Mesenchymal stem cell (in vitro differentiated cells and primary cell): ENCODE measurements at places on chromosomes 16 and 17.

DNA sequence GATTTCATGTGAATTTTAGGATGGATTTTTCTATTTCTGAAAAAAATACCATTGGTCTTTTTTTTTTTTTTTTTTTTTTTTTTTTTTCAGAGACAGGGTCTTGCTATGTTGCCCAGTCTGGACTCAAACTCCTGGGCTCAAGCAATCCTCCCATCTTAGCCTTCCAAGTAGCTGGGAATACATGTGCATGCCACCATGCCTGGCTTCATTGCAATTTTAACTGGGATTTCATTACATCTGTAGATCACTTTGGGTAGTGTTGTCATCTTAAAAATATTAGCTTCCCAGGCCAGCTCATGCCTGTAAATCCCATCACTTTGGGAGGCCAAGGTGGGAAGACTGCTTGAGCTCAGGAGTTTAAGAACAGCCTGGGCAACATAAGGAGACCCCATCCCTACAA, 54.8 kb downstream of the TOM1L2 start:
- H3K4me3 ChIP-seq = no peak overlapping the region
- H3K4me1 ChIP-seq = peaks cover 31% of the 10 kb centered on the region

- H3K27me3 ChIP-seq = peaks cover 25% of the 10 kb centered on the region
- no peak overlapping the region for H3K27ac ChIP-seq
- peaks cover 17% of the 10 kb centered on the region for H3K4me1 ChIP-seq
- peaks cover 7% of the 10 kb centered on the region for H3K36me3 ChIP-seq
- H3K4me3 ChIP-seq = no peak overlapping the region
Measured at GRCh38 chr17:50469671-50470305, 1.1 kb upstream of the CHAD start.

GRCh38 chr17:55607731-55608341, 96.6 kb upstream of the SMIM36 start:
- H3K27ac ChIP-seq = no peak overlapping the region
- no peaks in the 10 kb centered on the region for H3K36me3 ChIP-seq
- no peaks in the 10 kb centered on the region for H3K27me3 ChIP-seq
- DNase-seq = peak; percentile 86
- no peaks in the 10 kb centered on the region for H3K4me1 ChIP-seq

- H3K36me3 ChIP-seq = no peaks in the 10 kb centered on the region
- H3K27me3 ChIP-seq = peaks cover 6% of the 10 kb centered on the region
- no peak overlapping the region for H3K4me3 ChIP-seq
- H3K27ac ChIP-seq = no peak overlapping the region
- DNase-seq = no peak
Measured at GRCh38 chr17:79622122-79622601, 11.3 kb upstream of the RBFOX3 start.

- no peaks in the 10 kb centered on the region for H3K4me1 ChIP-seq
- H3K27ac ChIP-seq = no peak overlapping the region
- H3K27me3 ChIP-seq = no peaks in the 10 kb centered on the region
Measured at GRCh38 chr16:7338826-7339225, 6.2 kb downstream of the RBFOX1 start.

- no peak overlapping the region for H3K27ac ChIP-seq
- no peak overlapping the region for H3K4me3 ChIP-seq
- no peaks in the 10 kb centered on the region for H3K27me3 ChIP-seq
Measured at GRCh38 chr16:25614716-25615265, 77.0 kb upstream of the HS3ST4 start.
